ENCODE measurements at places on chromosomes 11 and 22. TPM values are rescaled to one million over a fixed set of nuclear protein-coding genes. Genes with fewer than 3 reads are reported as not detected.

- no peaks in the 10 kb centered on the region for H3K27me3 ChIP-seq
- H3K4me3 ChIP-seq: no peak overlapping the region
- peaks cover 5% of the 10 kb centered on the region for H3K36me3 ChIP-seq
- peak; percentile 94 for DNase-seq
- H3K4me1 ChIP-seq: peaks cover 11% of the 10 kb centered on the region
Observed at GRCh38 chr11:74024261-74025029, 15.6 kb upstream of the UCP3 start.

- peaks cover 50% of the 10 kb centered on the region for H3K4me1 ChIP-seq
- peak; percentile 93 for DNase-seq
- H3K27ac ChIP-seq: peak overlapping the region; percentile 95
Observed at GRCh38 chr22:38753948-38754750, 1.6 kb downstream of the SUN2 start.

DNA sequence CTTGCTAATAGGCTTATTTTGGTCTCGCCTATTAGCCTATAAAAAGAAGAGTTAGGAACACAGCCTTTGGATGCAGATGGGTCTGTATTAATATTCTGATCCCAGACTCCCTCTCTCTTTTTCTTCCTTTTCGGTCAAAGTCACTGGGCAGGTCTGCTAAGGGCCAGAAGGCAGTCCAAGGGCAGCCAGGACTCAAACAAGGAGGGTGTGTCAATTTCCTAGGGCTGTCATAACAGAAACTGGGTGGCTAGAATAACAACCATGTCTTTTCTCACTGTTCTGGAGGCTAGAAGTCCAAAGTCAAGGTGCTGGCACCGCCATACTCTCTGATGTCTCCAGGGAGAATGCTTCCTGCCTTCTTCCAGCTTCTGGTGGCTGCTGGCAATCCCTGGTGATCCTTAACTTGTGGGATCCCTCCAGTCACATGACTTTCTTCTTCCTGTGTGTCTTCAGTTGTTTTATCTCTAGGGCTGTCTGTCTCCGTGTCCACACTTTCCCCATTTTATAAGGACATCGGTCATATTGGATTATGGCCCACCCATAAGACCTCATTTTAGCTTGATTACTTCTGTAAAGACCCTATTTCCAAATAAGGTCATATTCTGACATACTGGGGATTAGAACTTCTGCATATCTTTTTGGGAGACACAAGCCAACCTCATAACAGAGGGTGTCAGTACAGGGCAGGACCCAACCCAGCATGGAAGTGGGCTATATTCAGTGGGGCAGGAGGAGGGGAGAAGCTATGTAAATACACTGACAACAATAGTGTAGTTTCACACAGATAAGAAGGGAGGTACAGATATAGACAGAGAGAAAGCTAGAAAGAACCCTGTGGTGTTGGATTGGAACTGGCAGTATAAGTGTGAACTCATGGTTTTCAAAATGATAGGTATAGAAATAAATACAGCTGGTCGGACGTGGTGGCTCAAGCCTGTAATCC lies 5.9 kb upstream of the CSF2RB start:
- H3K4me3 ChIP-seq: no peak overlapping the region
- no peak overlapping the region for H3K27ac ChIP-seq
- H3K4me1 ChIP-seq: no peaks in the 10 kb centered on the region
- DNase-seq: no peak

DNA sequence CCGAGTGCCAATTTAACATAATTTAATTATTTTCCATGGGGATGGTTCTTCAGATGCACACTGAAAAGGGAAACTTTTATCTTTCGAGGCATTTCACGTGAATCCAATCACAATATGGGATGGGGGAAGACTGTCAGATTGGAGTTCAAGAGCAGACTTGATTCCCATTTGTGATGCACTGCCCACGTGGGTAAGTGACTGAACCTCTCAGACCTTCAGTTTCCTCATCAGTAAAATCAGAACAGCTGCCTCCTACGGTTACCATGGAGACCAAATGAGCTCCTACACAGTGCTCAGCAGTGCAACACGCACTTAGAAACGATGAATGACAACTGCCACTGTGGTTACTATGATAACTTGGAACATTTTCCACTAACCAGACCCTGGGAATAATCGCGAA lies 21.7 kb downstream of the KIAA0930 start:
- no peaks in the 10 kb centered on the region for H3K4me1 ChIP-seq
- no peak for DNase-seq
- no peaks in the 10 kb centered on the region for H3K36me3 ChIP-seq

- H3K36me3 ChIP-seq: no peaks in the 10 kb centered on the region
- H3K27ac ChIP-seq: no peak overlapping the region
- no peaks in the 10 kb centered on the region for H3K27me3 ChIP-seq
Observed at GRCh38 chr11:62108017-62108750, 15.6 kb upstream of the INCENP start.

DNA sequence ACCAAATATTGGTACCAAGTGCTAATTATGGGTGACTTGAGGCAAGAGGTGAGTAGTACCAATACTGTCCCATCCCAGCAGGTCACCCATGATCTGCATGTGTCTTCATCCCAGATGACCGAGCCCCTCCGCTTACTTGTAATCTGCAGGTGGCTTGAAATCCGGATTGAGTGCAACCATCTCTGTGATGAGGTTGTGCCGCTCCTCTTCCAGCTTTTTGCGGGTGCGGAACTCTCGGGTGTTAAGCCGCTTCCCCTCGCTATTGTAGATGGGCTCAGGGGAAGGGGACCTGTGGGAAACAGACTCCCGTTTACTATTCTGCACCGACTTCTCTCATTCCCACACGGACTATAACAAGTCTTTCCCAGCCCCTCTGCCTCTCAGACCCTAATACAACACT lies 8.2 kb downstream of the SF1 start:
- peaks cover 38% of the 10 kb centered on the region for H3K4me1 ChIP-seq
- no peak for DNase-seq
- no peak overlapping the region for H3K4me3 ChIP-seq
- H3K36me3 ChIP-seq: peaks cover 98% of the 10 kb centered on the region
- H3K27me3 ChIP-seq: no peaks in the 10 kb centered on the region

The C11orf54 gene
- 29.5 TPM for total RNA-seq

The SHISAL1 gene
- 0.26 TPM for total RNA-seq

DNA sequence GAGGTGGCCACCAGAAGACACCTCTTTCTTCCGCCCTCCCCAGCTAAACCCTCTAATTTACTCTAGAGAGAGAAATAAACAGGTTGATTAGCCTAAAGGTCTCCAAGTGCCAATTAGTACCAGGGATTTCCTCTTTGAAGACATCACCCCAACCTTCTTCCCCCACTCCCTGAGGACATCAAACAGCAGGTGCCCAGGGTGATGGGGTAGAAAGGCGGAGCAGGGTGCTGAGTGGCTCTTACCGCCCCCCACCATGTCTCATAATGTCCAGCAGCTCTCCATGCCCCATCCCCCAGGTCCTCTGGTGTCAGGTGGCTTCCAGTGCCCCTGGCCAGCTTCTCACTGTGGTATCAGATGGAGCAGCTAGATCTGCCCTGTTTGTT lies 5.3 kb upstream of the GNAZ start:
- no peaks in the 10 kb centered on the region for H3K4me1 ChIP-seq
- no peaks in the 10 kb centered on the region for H3K27me3 ChIP-seq
- no peak overlapping the region for H3K27ac ChIP-seq
- H3K36me3 ChIP-seq: no peaks in the 10 kb centered on the region

The RIN1 gene
- 5.9 TPM for total RNA-seq

The INS gene
- not detected for total RNA-seq

DNA sequence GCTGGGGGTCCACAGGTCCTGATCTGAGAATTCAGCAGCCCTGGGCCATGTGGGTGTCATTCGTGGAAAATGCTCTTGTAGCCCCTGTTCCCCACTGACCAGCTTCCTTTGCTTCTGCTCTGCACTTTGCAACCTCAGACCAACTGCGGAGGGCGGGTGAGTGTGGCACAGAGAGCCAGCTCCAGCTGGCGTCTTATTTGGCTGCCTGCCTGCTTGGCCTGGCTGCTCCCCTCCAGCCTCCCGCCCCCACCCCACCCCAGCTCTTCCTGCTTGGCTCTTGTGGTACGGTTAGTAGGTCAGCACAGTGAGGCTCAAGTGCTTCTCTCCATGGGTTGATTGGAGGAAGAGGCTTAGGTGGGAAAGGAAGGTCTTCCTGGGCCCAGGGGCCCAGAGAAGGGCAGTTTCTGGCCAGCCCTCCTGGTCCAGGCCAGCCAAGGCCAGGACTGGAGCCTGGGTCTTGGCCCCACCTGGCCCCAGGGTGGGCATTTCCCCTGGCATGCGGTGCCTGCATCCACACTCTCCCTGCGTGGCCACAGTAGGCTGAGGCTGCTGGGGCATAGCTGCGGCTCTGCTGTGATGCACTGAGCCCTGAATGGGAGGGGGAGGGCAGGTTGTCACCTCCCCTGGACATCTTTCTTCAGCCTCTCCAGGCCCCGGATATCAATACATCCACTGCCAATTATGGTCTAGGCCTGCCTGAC lies 26.5 kb downstream of the MYO7A start:
- no peak overlapping the region for H3K27ac ChIP-seq
- H3K36me3 ChIP-seq: no peaks in the 10 kb centered on the region
- H3K4me3 ChIP-seq: no peak overlapping the region
- H3K27me3 ChIP-seq: no peaks in the 10 kb centered on the region

GRCh38 chr11:2653930-2654739 lies 45.7 kb downstream of the KCNQ1OT1 start:
- no peaks in the 10 kb centered on the region for H3K36me3 ChIP-seq
- H3K4me1 ChIP-seq: no peaks in the 10 kb centered on the region
- H3K27me3 ChIP-seq: no peaks in the 10 kb centered on the region
- no peak overlapping the region for H3K27ac ChIP-seq
